ENCODE measurements at places on chromosomes 5 and 9. TPM values are rescaled to one million over a fixed set of nuclear protein-coding genes. Genes with fewer than 3 reads are reported as not detected.

Gene DMGDH
- 7.3 TPM for total RNA-seq

Gene SPATA31D4
- total RNA-seq = not detected

Gene PKN3
- 3.6 TPM for total RNA-seq

Gene KIF24
- 0.74 TPM for total RNA-seq

Gene C1QTNF2
- total RNA-seq = 2.0 TPM

Gene OR1Q1
- total RNA-seq = 0.81 TPM

Gene PCDHA6
- 1.3 TPM for total RNA-seq

Gene PRRX2
- 36.1 TPM for total RNA-seq

Gene SPINK4
- not detected for total RNA-seq

Gene FOXI1
- not detected for total RNA-seq

Gene TMEM252
- total RNA-seq = not detected

Gene ADAMTS19
- total RNA-seq = not detected

Gene NFX1
- total RNA-seq = 27.5 TPM

Gene OTP
- not detected for total RNA-seq

Gene CFAP157
- 0.09 TPM for total RNA-seq

Gene SCGB3A1
- not detected for total RNA-seq

Gene CCDC192
- not detected for total RNA-seq

Gene SLC25A48
- not detected for total RNA-seq

Gene LPCAT1
- total RNA-seq = 56.0 TPM

Gene HAVCR1
- total RNA-seq = not detected

Gene OGN
- total RNA-seq = 140 TPM

Gene ARL10
- total RNA-seq = 9.3 TPM

Gene ZFP37
- total RNA-seq = 3.6 TPM

Gene NPR3
- 2.8 TPM for total RNA-seq

Gene SLC45A2
- total RNA-seq = 0.09 TPM

Gene GRIN3A
- 0.09 TPM for total RNA-seq

Gene CDKN2A
- 21.8 TPM for total RNA-seq

Gene TRIM36
- total RNA-seq = 0.36 TPM

Gene HAVCR2
- 0.36 TPM for total RNA-seq

Gene MXD3
- total RNA-seq = 2.6 TPM

Gene FOXD4L5
- under 0.01 TPM for total RNA-seq

Gene PTRH1
- total RNA-seq = 17.2 TPM

Gene ITGA1
- total RNA-seq = 26.7 TPM

Gene AHRR
- 8.8 TPM for total RNA-seq

Gene STOML2
- 65.3 TPM for total RNA-seq

Gene CNTLN
- total RNA-seq = 25.8 TPM

Gene PCDHGC4
- total RNA-seq = 2.5 TPM

Gene CAVIN4
- total RNA-seq = 1.4 TPM

Gene FOXD4L6
- not detected for total RNA-seq

Gene PLGRKT
- total RNA-seq = 6.5 TPM

Gene FIBCD1
- not detected for total RNA-seq

Gene GADD45G
- total RNA-seq = 6.1 TPM

Gene LMAN2
- 116 TPM for total RNA-seq

Gene MYOZ3
- 0.72 TPM for total RNA-seq

Gene PCSK1
- total RNA-seq = 0.45 TPM

Gene CAMLG
- total RNA-seq = 42.4 TPM

Gene SLC6A18
- total RNA-seq = not detected
